ENCODE measurements at places on chromosomes 1 and 21.

DNA sequence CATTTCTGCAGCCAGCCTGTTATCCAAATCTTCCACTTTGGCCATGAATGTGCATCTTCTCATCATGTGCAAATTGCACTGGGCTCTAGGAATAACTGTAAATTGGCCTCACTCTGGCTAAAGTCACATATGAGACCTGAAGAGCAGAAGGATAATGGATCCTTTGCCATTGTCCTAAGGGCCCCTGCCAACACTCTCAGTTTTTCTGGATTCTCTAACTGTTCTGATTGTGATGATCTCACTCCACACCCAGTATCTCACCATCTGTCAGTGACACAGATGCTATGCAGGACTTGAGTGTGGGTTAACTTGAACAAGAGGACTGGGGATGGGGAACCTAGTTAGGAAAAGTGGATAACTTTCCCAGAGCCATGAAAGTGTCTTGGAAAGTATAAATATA lies 8.5 kb upstream of the FYB2 start:
- no peak for DNase-seq

DNA sequence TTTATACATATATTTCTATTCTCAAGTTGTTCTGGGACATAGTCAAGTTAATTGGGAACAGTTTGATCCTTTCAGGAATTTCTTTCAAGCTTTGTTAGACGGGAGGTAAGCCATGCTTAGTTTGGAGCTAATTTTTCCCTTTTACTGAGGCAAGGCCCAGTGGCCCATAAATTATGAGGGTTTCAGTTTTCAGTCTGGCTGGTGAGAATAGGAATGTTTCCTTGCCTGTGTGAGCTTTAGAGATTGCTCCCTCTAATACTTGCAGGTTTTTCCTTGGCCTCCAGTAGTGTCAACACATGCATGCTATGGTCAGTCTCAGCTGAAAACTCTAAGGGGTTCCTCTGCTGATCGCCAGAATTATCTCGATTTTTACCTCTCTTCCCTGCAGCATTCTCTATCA lies 14.1 kb upstream of the PHGDH start:
- DNase-seq, result no peak

- no peak for DNase-seq
These were observed 74.2 kb downstream of the LRIG2 start for GRCh38 chr1:113147073-113147625.

DNA sequence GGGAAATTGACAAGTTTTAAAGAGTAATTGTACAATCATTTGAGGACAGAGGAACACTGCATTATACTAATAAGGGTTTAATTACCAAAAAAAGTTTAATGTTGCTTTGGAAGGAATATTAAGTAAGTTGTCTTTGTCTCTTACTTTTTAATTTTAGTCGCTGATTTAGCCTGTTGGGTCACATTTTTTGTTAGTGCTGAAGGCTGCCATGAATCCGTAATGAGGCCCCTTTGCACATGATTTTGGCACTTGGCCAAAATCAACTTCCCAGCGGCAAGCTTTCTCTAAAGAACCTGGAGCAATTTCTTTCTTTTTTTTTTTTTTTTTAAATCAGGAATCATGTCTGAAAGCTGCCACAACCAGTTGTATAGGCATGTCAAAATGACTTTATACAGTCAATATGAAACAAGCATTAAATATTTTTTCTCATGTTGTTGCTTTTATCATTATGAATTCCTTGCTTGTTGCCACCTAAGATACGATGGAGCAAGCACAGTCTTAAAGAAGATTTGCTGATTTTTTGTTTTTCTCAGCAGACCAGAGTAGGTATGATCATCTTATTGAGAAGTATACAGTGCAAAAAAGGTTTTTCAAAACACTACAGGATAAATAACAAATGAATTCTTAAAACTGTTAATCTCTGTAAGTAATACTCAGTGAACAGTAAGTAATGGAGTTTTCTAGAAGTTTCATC lies 690.4 kb downstream of the USP25 start:
- DNase-seq, result peak; percentile 82

DNA sequence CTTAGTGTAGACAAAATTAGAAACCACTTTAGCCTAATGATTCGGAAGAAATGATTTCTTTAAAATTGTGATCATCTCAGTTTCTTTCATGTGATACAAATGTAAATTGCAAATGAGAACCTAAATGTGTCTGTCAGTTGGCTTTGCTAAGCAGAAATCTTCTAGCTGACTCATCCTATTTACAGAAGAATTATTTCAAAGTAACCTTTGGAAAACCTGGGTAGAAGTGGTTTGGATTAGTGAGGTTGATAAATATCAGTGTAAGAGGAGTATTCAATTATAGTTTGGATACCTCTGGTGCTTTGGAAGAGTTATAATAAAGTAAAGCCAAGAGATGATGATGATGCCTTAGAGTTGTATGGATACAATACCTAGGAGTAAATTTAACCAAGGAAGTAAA lies 37.4 kb downstream of the CC2D1B start:
- DNase-seq, result no peak

GRCh38 chr1:232786845-232787455 lies 18.3 kb upstream of the MAP10 start:
- DNase-seq, result no peak

- no peak for DNase-seq
These were observed 27.9 kb downstream of the CASZ1 start for GRCh38 chr1:10768552-10768951.

GRCh38 chr1:230797942-230798365 lies 50.8 kb downstream of the CAPN9 start:
- DNase-seq, result no peak

GRCh38 chr21:17854745-17855144 lies 35.6 kb upstream of the C21orf91 start:
- no peak for DNase-seq

Data from forelimb muscle (tissue), 1 donor.